ENCODE measurements at places on chromosomes 4 and X.

DNA sequence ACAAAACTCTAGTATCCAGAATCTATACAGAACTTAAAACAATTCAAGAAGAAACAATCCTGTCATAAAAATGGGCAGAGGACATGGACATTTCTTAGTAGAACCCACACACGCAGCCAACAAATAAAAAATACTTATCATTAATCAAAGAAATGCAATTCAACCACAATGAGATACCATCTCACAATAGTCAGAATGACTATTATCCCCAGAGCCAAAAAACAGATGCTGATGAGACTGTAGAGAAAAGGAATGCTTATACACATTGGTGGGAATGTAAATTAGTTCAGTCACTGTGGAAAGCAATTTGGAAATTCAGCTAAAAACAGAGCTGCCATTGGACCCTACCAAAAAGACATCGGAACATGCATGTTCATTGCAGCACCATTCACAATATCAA, 37.9 kb downstream of the RAB40AL start:
- DNase-seq: no peak

DNA sequence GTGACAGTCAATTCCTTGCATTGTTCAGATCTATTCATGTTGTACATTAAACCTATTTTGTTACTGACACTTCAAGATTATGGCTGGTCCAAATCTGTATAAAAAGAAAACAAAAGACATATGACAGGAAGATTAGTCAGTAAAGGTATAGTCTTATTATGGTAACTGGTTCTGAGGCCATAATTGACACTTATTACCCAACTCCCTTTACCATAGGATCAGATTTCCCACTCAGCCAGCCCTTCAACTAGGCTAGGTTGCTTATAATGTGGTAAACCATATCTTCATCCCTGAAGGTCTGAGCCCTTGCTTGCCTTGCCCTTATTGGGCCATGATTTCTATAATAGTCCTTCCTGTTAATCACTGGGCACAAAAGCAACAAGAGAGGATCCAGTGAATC, 289.6 kb downstream of the CXXC4 start:
- no peak for DNase-seq

- DNase-seq: peak; percentile 5
Measured at GRCh38 chrX:7068939-7069367, 78.6 kb upstream of the STS start.

GRCh38 chrX:56783450-56783831, 54.4 kb downstream of the NBDY start:
- peak; percentile 55 for DNase-seq

GRCh38 chr4:187504974-187505797, 490.4 kb upstream of the ZFP42 start:
- no peak for DNase-seq

- no peak for DNase-seq
Measured at GRCh38 chrX:84216881-84217280, 28.9 kb upstream of the RPS6KA6 start.

DNA sequence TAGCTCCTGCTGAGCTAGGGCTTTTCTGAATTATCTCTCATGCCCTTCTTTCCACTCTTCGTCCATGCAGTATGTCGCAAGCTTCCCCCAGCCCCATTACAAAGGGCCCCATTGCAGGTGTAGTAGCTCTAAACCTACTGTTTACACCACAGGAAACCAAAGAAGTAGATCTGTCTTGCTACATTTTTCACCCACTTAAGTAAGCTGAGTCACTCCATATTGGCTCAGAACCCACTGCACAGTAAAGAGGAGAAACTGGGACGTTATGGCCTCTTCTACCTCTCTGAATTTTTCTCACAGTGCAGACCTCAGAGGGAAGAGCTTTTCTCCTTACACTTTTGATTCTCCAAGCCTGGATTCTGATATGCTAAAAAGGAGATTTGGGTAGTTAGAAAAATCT, 200.2 kb downstream of the SMARCA1 start:
- DNase-seq: no peak

GRCh38 chr4:27272217-27272616, 411.6 kb downstream of the STIM2 start:
- DNase-seq: no peak

- no peak for DNase-seq
Measured at GRCh38 chr4:93433840-93434239, 394.7 kb upstream of the ATOH1 start.

GRCh38 chr4:140255467-140255866, 101.5 kb upstream of the MAML3 start:
- DNase-seq: no peak

GRCh38 chr4:88672987-88673386, 24.6 kb downstream of the NAP1L5 start:
- peak; percentile 47 for DNase-seq

DNA sequence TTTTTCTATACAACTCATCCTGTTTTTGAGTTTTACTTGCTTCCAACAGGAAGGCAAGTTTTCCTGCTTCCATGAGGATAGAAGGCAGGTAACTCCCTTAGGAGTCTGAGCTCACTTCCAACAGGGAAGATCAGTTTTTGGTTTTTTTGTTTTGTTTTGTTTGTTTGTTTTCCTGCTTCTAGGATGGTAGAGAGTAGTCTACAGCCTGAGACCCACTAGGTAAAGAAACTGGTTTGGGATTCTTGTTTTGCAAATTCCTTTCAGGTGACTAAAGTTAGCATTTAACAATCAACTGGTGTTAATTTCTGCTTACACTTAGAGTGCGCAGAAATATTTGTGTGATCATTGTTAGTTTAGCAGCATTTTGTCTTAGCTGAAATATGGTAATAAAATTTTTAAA, 227.8 kb upstream of the TACR3 start:
- no peak for DNase-seq

DNA sequence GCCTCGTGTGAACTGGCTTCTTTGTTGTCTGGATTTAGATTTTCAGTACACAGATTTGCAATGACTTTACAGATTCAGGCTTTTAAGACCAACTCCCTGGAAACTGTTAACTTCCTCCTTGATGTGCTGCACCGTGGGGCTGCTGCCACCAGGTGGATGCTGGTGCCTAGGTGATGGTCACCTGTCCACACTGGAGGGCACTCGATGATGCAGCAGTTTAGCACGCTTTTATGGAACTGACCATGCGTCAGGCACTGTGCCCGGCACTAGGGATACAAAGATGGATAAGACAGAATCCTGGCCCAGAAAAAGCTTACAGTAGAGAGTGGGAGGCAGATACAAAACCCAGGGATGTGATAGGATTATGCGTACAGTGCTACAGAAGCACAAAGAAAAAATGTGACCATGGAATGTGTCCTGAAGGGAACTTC, 180.7 kb downstream of the CEP135 start:
- DNase-seq: no peak

DNA sequence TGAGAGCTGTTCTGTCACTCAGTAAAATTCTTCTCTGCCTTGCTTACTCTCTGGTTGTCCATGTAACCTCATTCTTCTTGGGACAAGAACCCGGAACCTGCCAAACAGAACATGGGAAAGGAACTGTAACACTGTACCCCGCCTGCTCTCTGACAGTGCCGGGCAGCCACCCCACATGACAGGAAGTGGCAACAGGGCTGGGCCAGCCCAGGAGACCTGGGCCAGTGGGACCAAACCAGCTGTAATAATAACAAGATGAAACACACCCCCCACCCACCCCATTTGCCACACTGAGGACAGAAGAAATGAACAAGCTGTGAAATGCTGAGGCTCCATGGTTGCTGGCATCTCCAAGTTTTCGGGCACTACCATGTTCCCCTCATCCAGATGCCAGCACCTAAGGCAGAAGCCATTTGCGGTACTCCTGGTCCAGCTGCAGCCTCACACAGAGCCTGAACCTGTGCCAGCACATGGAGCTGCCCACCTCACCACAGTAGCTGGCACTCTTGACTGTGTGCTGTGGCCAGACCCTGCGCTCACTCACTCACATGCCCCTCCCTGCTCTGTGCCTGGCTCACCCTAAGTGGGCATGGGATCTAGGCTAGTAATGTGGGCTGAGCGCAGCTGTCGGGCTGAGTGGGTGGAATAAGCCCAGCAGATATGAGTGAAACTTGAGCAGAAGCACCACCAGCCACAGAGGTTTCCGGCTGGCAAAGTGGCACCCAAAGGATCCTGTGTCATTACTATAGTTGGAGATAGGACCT, 126.2 kb upstream of the UGT8 start:
- no peak for DNase-seq

DNA sequence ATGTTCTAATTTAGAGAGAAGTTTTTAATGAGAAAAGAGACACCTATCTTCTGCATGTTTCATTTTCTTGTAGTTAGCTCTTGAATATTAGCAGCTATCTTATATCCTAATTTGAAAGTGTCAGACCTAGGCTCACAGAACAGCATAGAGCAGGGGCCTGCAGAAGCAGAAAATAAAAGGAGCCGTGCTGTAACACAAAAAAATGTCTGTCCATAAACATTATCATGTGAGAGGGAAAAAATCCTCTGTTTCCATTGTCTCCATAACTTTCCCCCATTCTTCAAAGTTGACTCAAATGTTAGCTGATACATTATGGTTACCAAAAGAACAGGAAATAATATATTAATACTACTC, 329.2 kb upstream of the EPHA5 start:
- no peak for DNase-seq

- DNase-seq: peak; percentile 3
Measured at GRCh38 chrX:98795636-98796035, 1614.4 kb downstream of the PCDH19 start.

GRCh38 chr4:123589301-123589700, 192.7 kb downstream of the SPRY1 start:
- DNase-seq: no peak

DNA sequence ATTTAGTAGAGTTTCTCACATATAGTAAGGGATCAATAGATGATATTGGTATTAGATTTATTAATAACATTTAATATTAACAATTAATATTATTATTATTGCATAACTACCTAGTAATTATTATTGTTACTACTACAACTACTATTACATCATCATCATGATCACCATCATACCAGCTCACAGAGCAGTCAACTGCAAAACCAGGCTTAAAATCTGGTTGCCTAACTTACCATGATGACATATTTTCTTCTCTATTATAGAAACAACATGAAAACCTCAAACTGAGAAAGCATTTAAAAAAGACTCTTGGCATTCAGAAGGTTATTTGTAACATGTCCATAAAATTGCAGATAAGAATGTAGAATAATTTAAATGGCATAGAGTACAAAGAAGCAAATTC, 247.0 kb upstream of the TTC29 start:
- DNase-seq: no peak

DNA sequence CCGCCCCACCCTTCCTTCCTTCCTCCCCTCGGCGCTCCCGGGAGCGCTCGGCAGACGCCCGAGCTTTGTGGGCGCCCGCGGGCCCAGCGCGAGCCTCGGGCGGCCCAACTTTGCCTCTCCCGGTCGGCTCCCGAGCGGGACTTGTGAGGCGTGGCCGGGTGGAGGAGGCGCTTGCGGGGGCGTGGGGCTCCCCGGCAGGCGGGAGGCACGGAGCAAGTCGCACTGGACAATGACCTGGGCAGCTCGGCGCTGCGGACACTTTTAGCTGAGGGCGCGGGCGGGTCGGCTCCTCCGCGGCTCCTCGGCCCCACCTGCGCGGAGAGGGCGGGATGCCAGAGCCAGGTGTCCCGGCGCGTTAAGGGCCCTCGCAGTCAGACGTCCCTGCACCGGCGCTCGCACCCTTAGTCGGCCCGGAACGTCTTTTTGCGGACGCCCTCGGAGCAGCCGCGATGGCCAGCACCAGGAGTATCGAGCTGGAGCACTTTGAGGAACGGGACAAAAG, 385 bp downstream of the DCLK2 start:
- no peak for DNase-seq

DNA sequence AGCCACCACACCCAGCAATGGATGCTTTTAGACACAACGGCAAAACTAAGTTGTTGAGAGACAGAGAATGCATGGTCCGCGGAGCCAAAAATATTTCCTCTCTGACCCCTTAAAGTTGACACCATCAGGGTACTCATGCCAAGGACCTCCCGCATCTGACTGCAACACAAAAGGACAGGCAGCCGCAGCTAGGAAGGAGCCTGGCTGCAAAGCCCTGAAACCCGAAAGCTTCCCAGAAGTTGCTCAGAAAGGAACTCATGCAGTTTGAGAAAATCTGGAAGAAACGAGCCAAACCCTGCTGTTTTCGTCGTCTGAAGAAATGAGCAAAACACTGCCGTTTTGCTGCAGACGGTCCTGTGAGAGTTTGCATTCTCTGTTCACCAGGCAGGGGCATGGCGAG, 16.5 kb downstream of the DHRSX start:
- DNase-seq: no peak

- DNase-seq: no peak
Measured at GRCh38 chrX:33252306-33252825, 41.0 kb upstream of the DMD start.

DNA sequence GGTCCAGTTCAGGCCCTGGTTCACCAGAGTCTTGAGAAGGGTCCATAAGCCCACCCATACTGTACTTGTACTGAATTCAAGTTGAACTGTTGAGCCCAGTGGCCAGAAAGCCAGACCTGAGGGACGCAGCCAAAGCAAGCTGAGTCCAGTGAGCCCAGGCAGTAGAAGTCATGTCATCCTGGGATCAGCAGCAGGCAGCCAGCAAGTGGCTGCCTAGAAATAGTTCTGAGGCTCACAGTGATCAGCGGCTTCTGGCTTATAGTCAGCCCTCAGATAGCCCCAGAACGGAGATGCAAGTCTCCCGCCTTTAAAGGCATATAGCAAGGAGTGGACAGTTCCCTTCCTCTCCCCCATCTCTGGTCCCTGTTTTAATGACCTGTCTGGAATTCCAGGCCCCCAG, 347.1 kb downstream of the FBXW7 start:
- DNase-seq: no peak

GRCh38 chr4:23234716-23235115, 542.0 kb downstream of the GBA3 start:
- DNase-seq: no peak
